Muscle of leg (tissue), 16 donors: ENCODE measurements at places on chromosomes 4 and X.

GRCh38 chr4:103099691-103100392 lies at the start of gene BDH2:
Gene BDH2 (minus strand): TSS chr4:103099834. CDS start chr4:103096254, 3,580 bp downstream.
- peak; percentile 98 for DNase-seq

DNA sequence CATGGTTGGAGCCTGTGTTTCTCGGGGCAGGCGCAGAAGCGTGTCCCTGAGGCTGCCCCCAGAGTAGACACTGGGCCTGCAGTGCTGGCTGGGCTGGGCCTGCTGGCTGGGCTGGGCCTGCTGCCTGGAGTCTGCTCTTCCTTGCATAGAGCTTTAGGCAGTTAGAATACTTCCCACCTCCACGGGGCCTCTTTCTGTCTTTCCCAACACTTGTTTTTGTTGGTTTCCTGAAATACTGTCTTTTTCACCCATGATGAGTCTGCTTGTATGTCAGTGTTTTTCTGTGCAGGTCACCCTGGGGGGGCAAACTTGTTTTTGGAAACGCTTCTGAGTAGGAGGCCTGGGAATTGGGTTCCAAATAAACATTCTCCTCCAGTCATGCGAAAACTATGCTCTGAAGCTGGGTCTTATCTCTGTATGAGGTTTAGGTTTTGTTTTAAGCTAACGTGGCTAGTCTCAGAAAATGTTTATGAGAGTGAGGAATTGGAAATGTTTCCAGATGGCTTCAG lies 32.2 kb downstream of the TRMT44 start:
- peak; percentile 81 for DNase-seq

DNA sequence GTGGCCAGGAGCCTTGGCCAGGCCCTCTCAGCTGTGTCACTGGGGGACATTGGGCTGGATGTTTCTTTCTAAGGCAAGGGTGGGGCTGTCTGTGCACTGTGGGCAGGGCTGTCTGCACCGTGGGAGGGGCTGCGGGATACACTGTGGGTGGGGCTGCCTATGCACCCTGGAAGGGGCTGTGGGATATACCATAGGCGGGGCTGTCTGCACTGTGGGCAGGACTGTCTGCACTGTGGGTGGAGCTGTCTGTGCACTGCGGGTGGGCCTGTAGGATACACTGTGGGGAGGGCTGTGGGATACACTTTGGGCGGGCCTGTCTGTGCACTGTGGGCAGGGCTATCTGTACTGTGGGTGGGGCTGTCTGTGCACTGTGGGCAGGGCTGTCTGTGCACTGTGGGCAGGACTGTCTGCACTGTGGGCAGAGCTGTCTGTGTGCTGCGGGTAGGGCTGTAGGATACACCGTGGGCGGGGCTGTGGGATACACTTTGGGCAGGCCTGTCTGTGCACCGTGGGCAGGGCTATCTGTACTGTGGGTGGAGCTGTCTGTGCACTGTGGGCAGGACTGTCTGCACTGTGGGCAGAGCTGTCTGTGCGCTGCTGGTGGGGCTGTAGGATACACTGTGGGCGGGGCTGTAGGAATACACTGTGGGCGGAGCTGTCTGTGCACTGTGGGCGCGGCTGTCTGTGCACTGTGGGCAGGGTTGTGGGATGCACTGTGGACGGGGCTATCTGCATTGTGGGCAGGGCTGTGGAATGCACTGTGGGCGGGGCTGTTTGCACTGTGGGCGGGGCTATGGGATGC lies 31.1 kb downstream of the ACOX3 start:
- peak; percentile 93 for DNase-seq

DNA sequence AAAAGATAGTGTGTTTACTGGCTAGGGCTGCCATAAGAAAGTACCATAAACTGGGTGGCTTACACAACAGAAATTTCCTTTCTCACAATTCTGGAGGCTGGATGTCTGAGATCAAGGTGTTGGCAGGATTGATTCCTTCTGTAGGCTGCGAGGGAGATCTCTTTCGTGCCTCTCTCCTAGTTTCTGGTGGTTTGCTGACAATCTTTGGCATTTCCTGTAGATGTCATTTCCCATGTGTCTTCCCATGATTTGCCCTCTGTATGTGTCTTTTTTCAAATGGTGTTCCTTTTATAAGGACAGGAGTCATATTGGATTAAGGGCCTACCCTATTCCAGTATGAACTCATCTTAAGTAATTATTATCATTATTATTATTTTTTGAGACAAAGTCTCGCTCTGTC lies 27.9 kb upstream of the LCORL start:
- DNase-seq: no peak

- no peak for DNase-seq
These were observed 9.2 kb downstream of the VCX start for GRCh38 chrX:7852166-7852565.

- no peak for DNase-seq
These were observed 461.7 kb downstream of the IDS start for GRCh38 chrX:149043401-149043800.

DNA sequence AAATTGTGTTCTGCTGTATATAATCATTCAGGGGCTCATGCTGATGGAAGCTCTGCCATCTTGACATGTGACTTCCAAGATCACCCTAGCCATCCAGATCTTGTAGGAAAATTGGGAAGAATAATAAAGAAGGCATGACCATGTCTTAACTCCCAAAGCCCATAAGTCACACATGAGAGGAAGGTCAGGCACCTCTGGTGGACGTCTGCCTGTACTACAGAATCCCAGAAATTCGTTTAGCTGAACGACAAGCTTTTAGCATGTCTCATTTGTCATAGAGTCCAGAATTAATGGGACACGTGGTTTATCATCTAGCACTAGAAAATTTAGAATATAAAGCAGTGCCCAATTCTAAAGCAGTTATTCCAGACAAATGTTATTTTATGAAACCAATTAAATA lies 212.7 kb downstream of the CENPC start:
- no peak for DNase-seq

- DNase-seq: peak; percentile 87
These were observed 48.6 kb upstream of the AMELX start for GRCh38 chrX:11244636-11245035.

- peak; percentile 96 for DNase-seq
These were observed 185.4 kb downstream of the OR13H1 start for GRCh38 chrX:131729295-131729694.

GRCh38 chrX:44506678-44507077 lies 36.0 kb downstream of the FUNDC1 start:
- DNase-seq: no peak

DNA sequence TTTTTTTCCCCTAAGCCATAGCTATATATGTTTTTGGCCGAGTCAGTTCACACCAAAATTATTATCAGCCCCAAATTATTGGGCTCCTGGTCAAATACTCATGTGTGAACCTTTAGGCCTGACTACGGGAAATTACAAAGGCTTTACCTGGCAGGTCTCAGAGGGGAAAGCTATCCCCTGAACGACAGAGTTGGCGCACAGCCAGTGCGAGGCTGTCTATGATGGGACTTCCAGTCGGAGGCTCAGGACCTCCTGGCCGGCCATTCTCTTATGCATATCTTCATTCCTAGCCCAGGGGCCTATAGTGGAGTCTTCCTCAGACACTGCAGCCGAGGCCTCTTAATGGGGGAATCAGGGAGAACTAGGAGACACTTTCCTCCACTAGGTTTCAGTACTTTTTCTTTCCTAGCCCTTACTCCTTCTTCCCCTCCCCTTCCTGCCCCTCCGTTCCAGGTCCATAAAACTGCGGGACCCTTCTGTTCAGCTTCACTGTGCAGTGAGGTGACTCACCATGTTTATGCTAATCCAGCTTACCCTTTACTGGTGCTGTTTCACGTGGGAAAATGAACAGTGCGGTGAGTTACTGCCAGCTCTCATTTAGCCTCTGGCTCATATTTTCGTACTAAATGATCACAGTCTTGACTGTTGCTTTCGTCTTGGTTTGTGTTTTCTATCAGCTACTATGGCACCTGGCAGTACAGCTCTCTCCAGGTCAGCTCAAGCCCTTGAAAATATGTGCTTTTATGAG lies 533.9 kb downstream of the FSTL5 start:
- no peak for DNase-seq

- no peak for DNase-seq
These were observed 145.6 kb upstream of the DCAF8L1 start for GRCh38 chrX:28126886-28127285.

GRCh38 chr4:59960143-59960542 lies 1240.0 kb upstream of the ADGRL3 start:
- DNase-seq: no peak
